ENCODE measurements at places on chromosomes 2 and 18.

DNA sequence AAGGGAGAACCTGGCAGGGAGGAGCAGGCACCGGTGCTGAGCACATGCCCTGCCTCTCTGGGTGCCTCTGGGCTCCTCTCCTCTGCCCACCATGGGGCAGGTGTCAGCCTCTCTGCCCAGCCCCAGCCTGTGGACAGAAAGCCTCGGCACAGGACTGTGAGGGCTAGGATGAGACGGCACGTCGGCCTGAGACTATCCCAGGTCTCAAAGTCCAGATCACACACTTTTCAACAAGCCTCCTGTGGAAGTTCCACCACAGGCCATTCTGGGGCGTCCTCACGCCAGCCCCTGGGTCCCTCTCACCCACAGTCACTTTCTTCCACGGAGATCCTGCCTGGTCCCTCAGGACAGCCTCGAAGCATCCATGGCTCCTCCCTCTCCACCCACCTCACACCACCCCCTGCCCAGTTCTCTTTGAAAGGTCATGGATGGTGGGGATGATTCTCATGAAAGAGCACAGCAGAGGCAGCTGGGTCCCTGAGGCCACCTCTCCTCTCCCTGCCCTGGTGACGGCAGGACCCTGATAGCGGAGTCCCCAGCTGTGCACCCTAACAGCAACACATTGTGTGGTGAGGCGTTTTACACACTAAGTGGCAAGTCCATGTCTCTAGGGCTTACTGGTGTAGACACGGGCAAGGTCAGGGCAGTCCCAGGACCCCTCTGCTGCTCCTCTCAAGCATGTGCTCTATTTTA is 569.4 kb upstream of the SALL3 start:
- no peak for DNase-seq

DNA sequence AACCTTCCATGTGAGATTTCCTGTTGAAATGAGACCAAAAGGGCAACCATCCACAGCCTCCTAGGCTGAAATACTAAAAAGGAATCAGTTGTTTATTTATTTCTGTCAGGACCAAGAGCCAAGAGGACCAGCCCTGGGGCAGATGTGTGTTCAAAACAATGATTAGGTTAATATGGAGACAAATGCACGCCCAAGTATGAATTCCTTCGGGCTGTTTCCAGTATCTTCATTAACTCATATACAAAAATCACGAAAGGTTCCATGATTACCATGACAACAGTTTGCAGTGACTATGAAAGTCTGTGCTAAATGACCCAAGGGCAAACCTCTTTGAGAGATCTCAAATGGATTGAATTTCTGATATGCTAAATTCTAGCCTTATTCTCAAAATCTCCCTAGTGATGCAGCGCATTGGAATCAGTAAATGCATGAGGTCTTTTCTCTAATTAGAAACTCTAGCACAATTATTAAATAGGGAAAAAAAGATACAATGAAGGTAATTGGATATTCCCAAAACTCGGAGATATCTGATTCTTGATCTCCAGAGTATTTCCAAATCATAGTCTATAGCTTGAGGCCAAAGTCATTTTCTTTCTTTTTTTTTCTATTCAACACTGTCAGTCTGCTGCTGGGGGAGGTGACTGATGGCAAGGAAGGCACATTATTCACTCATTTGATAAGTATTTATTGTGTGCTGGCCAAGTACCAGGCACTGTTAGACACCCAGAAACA is 35.6 kb downstream of the VIT start:
- peak; percentile 36 for DNase-seq

GRCh38 chr2:160700021-160700814 is 206.6 kb upstream of the RBMS1 start:
- no peak for DNase-seq

GRCh38 chr2:237955640-237956401 is 11.0 kb upstream of the UBE2F start:
- no peak for DNase-seq

DNA sequence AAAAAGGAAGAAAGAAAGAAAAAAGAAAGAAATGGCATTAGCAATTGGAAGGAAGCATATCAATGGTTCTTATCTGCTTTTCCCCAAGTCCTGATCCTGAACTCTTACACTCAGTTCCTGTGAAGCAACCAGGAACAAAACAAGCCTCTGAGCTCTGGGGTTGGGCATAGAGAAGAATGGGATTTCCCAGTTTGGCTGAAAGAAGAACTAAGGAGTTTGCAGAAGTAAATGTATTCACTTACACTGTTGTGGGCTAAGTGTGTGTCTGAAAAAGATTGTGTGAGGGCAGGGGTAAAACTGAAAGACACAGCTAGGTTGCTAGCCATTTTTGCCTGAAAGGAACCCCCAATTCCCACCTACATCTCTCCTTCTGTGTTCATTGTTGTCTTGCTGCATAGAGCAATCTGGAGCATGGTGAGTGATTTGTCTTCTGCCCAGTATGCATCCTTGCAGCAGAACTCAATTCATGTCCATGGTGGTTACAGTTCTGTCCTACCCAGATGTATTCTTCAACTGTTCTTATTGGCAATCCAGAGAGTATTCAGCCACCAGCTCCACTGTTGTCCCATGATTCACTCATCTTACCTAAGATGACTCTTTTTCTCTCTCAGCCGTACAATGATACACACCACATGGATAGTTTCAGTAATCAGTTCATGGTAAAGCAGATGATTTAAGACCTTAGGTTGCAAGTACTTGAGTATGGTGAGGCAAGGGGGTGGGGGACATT is 348.7 kb downstream of the ARHGAP15 start:
- no peak for DNase-seq

DNA sequence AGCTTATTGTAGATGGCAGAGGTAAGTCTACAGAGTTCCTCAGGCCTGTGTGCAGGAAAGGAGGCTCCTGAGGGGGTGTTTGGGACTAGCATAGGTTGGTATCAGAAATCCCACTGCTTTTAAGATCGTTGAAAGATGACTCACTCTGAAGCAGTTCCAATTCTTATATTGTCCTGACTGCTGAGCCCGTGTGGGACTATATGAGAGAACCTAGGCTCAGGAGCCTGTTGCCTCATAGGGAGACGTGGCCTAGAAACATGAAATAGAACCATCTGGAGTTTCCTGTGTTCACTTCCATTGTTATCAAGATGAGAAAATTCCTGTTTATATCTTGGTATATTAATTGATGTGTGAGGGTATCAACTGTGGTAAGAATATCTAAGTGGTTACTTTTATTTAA is 5.7 kb downstream of the CCT7 start:
- peak; percentile 46 for DNase-seq

DNA sequence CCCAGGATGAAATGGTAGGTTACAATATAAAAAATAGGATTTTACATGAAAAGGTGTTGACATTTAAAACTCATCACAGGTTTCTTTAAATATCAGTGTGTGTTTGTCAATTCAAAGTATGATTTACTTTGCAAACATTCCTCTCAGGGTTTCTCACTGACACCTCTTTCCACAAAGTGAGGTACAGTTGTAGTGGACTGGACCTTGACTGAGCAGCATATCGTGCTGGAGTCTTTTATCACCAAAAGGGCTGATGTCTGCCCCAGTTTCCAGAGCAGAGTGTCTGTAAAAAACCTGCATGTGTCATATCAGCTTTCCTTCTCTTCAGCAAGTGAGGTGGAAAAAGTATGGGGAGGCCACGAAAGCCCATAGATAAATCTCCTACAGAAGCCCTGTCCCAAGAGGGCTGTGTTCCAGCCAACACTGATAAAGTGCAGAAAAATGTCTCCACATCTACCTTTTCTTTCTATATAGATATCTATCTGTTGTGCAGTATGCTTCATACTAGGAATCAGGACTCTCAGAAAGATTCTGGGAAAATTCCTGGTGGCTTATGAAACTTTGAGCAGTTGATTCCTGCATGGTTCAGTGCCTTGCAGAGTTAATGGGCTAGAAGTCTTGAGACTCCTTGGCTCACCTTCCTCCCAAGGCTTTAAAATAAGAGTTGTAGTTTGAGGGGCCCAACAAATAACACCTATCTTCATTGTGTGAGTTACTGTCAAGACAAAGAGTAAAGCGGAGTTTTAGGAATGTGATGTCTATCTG is 6.9 kb downstream of the ACYP2 start:
- no peak for DNase-seq

DNA sequence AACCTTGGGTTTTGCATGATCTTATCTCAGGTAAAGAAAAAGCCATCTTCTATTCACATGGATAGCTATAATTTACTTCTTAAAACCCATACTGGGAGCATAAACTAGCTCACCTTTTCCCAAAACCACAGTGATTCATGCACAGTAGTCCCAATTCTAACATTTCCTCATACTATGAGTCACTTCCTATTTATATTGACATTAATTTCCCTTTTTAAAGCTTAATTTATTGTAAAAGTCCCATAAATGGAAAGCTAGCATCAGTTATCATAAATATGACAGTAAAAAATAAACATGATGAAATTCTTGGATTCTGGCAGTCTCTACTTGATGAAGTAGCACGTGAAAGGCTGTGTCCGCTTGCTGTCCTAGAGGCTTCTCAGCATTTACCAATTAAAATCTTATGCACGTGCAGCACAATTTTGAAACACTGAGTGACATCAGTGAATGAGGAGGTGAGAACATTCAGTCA is 180.1 kb downstream of the CDH2 start:
- peak; percentile 40 for DNase-seq

GRCh38 chr18:76620321-76621170 is 125.5 kb upstream of the ZNF516 start:
- no peak for DNase-seq

DNA sequence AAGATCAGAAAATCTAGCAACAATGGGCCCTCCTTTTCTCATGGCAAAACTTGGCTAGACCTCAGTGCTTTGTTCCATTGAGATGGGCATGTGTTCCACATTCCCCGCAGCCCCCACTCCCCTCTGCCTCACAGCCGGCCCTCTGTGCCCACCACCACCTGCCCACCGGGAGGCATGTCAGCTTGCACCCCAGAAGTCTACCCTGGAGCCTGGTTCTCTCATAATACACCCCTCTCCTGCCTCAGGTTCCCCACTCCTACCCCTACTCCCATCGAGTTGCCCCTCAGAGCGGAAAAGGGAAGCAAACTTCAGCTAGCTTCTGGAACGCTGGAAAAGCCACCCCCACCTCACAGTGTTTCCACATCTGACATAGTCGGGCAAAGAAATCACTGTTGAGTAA is 219.0 kb downstream of the ANAPC1 start:
- DNase-seq = no peak

DNA sequence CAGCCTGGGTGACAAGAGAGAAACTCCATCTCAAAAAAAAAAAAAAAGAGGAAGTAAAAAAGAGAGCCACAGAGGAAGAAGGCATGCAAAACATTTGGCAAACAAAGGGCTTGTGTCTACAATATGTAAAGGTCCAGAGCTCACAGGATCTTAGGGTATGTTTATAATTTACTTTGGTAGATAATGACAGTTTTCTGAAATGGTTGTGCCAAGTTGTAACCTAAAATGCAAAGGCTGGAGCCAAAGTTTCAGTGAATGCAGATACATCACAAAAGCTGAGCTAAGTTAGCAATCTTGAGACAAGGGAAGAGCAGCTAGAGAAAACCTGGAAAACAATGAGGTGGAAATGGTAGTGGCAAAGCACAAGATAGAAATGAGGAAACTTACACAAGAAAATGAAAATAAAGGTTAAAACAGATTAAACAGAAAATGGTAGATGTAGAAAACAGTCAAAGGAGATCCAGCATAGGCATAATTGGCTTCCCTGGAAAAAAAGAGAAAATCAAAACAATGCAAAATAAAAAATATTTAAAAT is 77.5 kb upstream of the HK2 start:
- DNase-seq = no peak

GRCh38 chr2:133262893-133263292 is 305.4 kb downstream of the NCKAP5 start:
- DNase-seq = no peak

GRCh38 chr18:33712719-33713118 is 134.7 kb downstream of the ASXL3 start:
- DNase-seq = no peak

DNA sequence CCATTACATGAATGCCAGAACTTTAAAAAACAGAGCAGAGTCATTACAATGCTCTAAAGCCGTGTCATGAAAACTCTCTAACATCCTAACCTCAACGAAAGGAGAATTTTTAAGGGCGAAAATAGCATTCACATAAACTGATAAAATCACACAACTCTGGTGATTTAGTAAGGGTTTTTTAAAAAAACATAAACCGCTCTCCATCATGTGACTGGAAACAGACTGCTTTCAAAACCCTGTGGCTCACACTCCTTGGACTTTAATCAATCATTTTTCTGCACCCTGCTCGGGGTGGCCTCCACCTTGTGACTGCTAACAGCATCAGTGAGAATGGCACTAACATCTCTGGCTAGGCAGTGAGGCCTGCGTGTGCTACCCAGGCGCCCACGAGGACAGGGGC is 12.1 kb downstream of the DOCK10 start:
- no peak for DNase-seq

DNA sequence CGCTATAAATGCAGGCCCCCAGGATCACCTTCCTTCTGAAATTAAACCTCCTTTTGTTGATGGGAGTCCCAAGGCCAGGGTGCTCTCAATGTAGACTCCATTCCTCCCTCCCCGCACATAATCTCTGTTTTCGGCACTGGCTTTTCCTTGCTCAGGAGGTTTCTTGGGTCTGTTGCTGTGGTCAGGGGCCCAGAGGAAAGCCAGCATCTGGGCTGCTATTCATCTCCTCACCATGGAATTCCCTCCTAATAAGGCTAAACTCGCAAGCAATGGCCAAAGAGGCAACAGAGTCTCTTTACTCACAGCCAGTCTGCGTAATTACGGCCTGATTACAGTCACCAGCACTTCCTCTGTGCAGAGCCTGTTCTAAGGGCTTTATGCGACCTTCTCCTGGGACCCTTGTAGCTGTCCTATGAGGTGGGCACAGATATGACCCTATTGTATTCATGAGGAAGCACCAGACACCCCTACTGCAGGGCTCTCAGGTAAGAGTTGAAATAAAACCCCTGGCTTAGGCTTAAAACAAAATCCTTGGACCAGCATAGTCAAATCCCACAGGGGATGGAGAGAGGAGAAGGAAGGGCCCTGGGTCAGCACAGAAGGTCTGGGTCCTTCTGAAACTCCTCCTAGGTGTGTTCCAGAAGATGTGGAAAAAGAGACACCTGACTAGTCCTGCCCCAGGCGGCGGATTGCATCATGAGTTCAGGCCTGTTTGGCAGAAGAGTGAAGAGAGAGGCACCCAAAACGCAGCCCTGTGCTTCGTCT is 105.0 kb upstream of the SH3BP4 start:
- DNase-seq = no peak

Data from astrocyte of the cerebellum (primary cell).